ENCODE measurements at places on chromosomes 5 and 9.
A peak's percentile ranks its signal among the peaks of the same experiment; 100 is the strongest.

GRCh38 chr9:130570208-130570607 is 9.2 kb upstream of the FUBP3 start:
- DNase-seq: peak; percentile 68

GRCh38 chr9:3662671-3663070 is 136.9 kb upstream of the RFX3 start:
- DNase-seq: peak; percentile 6

- DNase-seq: no peak
These were observed 4.7 kb downstream of the PCYOX1L start for GRCh38 chr5:149362541-149362940.

DNA sequence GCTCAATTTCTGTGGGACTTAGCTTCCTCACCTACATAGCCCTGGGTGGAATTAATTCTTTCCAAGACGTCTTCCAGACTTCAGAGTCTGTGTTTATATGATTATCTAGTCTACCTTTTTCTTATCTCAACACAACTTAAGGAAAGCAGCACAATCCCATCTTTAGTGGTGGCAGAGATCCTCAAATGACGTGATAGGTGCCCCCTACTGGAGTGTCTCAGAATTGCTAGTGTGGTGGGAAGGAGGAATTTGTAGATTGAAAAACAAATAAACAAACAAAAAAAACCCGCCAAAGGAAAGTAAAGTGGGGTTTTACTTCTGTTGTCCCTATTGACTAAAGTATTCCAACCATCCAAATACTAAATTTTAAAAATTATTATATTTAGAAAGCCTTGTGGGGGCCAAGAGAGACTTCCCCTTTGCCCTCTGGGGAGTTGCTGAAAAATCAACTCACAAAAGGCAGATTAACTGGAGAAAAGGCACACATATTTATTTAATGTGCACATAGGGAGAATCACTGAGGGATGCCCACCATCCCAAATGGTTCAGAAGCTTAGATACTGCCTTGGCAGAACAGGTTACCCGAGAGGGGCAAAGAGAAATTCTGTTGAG is 283.3 kb downstream of the TMEM167A start:
- DNase-seq: peak; percentile 38

GRCh38 chr9:5375790-5376477 is 36.3 kb upstream of the RLN1 start:
- DNase-seq: peak; percentile 8

DNA sequence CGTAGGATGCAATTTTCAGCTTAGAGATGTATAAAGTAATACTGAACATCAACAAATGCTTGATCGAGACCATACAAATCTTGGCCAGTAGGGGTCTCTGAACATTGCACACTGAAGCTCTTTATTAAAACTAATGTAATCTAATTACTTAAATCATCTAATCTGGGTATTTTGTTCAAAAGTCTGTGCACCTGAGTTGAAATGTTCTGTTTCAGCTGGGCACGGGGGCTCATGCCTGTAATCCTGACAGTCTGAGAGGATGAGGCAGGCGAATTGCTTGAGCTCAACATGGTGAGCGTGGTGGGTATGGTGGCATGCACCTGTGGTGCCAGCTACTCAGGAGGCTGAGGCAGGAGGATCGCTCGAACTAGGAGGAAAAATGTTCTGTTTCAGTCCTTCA is 41.0 kb downstream of the ESM1 start:
- DNase-seq: peak; percentile 31

- DNase-seq: no peak
These were observed 301.9 kb downstream of the CTNND2 start for GRCh38 chr5:11602298-11602697.

DNA sequence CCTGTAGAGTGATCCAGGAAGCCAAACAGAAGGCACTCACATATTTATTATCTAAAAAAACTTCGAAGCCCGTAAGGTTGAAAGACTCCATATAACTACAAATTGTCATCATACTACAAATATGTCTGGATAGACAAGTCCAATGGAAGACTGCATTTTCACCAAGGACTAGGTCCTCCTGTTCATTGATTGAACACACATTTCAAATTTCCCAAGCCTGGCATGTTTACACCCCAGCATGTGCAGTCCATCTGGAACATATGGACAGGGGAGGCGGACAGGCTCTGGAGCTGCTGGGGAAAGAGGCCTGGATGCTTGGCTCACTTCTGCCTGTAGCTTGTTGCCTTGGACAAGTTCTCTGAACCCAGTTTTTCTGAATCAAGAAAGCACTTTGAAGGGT is 378.7 kb downstream of the ENC1 start:
- no peak for DNase-seq

DNA sequence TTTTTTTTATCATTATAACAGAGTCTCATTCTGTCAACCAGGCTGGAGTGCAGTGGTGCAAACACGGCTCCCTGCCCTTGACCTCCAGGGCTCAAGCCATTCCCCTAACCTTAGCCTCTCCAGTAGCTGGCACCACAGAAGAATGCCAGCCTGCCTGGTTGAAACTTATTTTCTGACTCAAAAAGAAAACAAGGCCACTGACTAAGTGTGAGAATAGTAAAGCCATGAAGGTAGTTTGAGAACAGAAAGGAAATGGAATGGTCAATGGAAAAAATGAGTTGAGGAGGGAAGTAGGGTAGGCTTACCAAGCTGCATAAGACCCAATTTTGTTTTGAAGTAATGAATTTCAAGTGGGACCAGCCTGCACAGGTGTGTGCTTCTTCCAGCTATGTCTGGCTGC is 82.8 kb upstream of the RORB start:
- DNase-seq: no peak

DNA sequence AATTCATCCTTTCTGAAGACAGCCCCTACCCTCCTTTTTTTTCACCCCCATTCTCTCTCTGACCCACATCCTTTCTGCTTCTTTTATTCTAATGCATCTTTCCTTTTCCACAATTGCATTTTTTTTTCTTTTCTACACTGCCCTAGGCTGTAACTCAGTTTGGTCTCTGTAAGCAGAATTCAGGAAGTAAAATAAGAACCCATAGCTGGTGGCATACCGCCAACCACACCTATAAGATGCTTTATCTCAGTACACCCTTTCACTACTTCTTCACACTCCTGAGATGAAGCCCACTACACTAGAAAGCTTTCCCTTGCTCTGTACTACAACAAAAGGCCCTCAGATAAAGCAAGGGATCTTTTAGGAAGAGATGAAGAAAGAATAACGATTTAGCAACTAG is 16.1 kb upstream of the TSSK1B start:
- DNase-seq: no peak

DNA sequence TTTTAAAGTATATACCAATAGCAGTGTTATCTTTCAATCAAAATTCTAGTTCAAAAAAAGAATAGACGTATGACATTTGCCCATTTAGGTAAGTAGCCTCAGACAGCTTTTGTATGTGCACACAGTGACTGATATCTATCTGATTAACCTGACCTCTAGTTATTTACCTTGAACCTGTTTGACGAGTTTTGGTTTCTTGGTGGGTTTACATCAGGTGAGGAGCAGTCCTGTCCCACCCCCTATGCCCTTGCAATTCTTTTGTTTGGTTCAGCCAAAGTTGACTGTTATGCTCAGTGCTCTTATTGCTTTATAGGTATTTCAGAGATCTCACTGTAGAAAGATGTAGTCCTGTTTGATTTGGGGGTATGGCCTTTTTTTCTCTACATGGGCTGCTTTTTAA is 147.2 kb downstream of the ISOC1 start:
- DNase-seq: no peak

DNA sequence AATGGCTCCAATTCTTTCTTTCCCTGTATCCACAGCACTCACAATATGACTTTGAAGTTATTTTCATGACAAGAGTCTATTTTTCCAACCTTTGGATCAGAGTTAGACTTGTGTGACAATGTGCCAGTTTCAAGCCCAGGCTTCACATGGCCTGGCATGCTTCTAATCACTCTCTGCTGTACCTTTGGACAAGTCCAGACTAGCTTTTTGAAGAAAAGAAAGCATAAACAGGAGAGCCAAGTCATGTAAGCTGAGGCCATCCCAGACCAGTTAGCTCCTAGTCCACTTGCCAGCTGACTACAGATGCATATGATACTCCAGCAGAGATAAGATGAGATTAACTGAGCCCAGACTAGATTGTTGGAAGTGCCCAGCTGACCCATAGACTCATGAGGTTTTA is 513.6 kb upstream of the C9orf72 start:
- DNase-seq: no peak

- peak; percentile 74 for DNase-seq
These were observed 23.1 kb upstream of the NSMF start for GRCh38 chr9:137482094-137482781.

DNA sequence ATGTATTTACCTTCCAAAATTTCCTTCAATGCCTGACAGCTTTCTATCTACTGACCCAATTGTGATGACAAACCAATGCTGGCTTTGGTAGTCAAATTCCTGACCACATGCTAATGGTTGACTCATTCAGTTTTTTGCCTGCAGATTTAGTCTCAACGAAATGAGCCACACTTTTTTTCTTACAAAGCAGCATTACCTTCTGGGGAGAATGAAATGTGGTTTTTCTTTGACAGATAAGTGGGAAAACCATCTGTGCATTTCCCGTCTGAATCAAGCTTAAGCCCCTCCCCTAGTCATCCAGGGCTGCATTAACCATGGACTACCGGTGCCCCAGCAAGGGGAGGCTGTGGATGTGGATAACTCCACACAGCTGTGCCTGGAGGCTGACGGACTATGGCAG is 99.6 kb upstream of the TAF11L2 start:
- peak; percentile 97 for DNase-seq
